GM12865 (cell line): ENCODE measurements at places on chromosomes 11 and 22.
A peak's percentile ranks its signal among the peaks of the same experiment; 100 is the strongest.

DNA sequence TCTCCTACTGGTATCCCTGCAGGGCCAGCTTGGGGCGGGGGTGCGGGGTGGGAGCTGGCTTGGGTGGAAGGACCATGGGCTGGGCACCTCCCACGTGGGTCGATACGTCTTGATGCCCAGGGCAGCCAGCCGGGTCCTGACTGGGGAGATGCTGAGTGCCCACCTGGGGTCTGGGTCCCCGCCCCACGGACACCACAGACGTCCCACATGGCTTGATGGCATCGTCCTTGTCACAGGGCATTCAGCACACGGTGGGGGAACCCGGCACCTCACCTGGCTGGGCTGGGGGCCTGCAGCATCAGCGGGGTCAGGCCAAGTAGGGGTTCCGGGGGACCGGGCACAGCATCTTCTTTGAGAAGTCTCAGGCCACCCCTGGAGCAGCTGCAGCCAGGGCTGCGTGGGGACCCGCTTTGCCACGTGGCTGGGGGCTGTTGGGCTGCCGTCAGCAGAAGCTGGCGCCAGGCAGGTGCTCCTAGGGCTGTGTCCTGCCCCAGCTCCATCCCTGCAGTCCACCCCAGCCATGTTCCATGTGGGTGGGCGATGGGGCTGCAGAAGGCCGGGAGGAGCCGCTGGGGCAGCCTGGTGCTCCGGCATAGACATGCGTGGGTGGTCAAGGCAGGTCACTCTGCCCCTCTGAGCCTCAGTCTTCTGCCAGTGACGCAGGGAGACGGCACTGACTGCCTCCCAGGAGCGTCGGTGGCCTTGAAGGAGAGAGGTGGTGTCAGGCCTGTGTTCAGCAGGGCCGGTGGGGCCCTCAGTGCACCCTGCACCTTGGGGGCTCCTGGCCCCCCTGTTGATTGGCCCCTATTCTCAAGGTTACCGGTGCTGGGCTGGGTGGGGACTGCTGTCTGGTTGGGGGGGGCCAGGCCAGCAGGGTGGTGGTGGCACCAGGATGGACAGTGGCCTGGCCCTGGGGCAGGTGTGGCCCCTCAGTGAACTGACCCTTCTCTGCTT is 8.4 kb downstream of the SELENOO start:
- peak; percentile 5 for DNase-seq

GRCh38 chr11:134466156-134466555 is 54.1 kb upstream of the B3GAT1 start:
- DNase-seq: no peak

GRCh38 chr22:49929211-49929979 is 11.0 kb downstream of the CRELD2 start:
- peak; percentile 75 for DNase-seq

DNA sequence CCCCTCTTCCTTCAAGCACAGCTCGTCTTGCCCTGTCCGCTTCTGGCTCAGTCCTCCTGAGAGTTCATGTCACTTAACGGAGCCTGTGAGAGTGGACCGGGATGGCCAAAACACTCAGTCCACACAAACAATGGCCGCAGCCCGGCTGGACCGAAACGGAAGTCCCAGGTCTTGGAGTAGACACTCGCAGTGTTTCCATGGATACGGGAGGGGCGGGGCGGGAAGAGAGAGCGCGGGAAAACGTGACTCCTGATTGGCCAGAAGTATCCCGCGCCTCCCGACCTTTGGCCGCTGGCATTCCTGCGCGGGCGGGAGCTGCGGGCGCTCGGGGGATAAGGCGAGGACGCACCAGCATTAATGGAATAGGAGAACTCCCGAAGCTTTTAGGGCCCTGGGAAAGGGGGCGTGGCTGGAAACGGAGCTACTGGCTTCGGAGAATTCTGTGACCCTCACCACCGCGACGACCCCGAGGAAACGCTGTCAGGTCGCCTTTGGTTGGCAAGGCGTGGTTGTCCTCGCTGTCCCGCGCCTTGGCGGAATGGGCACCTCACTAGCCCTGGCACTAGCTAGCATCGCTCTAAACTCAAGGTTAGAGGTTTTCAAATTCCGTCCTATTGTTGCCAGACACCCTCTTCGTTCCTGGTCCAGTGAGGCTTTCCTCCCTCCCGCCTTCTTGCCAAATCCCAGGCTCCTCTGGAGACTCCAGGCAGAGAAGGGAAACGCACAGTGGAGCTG is at the start of the genes NLRP14 and ZNF214:
Gene NLRP14 (plus strand): TSS at position 297 of the 735 bp plus-strand sequence. CDS start 18,108 bp downstream, outside the sequence.
Gene ZNF214 (minus strand): TSS at position 164 of the 735 bp plus-strand sequence. CDS start 17,511 bp downstream, outside the sequence.
- peak; percentile 88 for DNase-seq

GRCh38 chr11:23632293-23632692 is 772.0 kb upstream of the CCDC179 start:
- no peak for DNase-seq

- no peak for DNase-seq
Measured at GRCh38 chr22:46794067-46794466, 31.6 kb downstream of the TBC1D22A start.

DNA sequence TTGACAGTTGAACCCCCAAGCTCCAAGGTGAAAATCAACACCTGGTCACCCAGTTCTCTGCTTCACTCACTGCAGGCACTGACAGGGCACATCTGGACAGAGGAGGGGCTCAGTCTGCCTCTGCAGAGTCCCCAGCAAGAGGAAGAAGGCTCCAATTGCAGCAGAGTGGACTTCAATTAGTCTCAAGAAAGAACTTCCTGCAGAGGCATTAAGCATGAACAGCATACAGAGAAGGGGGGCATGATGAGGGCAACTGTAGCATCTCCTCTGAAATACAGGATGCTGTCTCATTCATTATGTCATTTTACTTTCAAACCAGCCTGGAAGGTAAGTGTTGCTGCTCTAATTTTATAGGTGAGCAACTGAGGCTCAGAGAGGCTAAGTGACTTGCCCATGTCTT is 11.1 kb downstream of the GDPD5 start:
- no peak for DNase-seq

GRCh38 chr11:73659961-73660360 is 13.6 kb downstream of the PLEKHB1 start:
- DNase-seq: no peak

GRCh38 chr11:79973721-79974617 is 533.1 kb upstream of the TENM4 start:
- no peak for DNase-seq

- no peak for DNase-seq
Measured at GRCh38 chr11:131810541-131810940, 440.1 kb downstream of the NTM start.

DNA sequence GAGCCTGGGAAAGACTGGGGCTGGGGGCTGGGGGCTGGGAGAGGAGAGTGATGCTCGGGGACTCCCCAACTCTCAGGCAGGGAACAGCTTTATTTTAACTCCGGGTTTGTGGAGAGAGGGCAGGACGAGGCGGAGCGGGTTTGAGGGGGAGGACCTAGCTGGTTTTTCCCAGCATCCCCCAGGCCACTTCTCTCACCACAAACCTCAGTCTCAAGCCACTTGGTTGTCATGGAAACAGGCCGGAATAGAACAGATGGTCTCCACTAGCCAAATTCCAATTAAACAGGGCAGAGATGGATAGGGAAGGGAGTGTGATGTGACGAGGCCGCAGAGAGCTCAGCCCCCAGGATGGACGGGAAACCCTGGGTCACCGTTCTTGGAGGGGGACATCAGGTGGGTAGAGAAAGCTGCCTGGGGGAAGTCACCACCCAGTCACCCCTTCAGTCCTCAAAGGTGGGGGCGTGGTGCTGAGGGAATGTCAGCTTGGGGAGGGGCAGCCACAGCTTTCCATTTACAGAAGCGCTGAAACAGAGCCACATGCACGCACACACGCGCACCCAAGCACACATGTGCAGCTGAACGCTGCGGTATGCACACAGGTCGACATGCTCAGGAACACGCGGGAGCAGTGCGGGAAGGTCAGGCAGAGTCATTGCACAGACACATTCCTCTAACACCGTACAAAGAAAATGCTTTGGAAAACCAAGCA is 19.2 kb downstream of the NECTIN1 start:
- peak; percentile 61 for DNase-seq

DNA sequence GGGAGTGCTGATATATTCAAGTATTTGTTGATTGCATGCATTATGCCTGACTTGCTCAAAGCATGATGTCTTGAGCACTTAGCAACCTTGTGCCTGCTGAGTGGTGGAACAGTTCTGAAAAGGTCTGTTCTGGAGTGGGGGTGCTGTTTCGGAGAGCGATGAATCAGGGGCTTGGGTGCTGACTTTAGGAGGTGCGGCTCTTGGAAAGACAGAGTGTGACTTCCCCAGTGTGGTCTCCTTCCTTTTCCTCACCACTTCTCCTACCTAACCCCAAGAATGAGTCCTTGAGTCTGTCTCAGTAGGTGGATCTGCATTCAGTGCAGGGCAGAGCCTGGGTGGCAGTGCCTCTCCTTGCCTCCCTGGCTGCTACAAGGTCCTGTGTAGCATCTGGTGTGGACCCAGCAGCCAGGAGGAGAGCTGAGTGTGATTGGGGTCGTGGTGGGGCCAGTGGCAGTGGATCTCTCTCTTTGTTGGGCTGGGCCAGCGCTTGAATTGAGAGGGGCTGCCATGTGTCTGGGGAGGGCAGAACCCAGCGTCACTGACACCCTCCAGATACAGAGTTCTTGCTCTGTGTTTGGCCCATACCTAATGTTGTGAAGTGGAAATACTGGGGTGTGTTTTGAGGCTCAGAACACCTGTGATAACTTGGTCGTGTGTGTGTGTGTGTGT is 35.9 kb downstream of the ST3GAL4 start:
- no peak for DNase-seq

DNA sequence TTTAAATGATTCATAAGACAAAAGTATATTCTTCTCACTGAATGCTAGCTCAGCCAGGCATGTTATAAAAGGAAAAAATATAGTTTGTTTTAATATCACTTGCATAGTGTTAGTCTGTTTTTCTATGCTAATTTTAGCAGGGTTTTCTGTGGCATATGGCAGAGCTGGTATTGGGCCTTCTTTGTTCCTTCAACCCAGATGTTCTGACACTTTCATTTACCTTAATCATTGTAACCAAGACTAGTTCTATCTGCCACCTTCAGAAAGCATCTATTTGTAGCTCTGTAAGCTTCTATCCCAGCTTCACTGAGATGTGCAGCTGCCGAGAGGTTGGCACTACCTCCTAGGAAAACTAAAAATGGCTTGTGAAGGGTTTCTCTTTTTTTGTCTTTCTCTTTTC is 338.7 kb downstream of the GUCY1A2 start:
- no peak for DNase-seq
